ENCODE measurements at places on chromosomes 4 and X.

- DNase-seq = no peak
Measured at GRCh38 chr4:151810476-151810875, 49.7 kb upstream of the GATB start.

- DNase-seq = no peak
Measured at GRCh38 chr4:109599046-109599652, 39.1 kb downstream of the MCUB start.

DNA sequence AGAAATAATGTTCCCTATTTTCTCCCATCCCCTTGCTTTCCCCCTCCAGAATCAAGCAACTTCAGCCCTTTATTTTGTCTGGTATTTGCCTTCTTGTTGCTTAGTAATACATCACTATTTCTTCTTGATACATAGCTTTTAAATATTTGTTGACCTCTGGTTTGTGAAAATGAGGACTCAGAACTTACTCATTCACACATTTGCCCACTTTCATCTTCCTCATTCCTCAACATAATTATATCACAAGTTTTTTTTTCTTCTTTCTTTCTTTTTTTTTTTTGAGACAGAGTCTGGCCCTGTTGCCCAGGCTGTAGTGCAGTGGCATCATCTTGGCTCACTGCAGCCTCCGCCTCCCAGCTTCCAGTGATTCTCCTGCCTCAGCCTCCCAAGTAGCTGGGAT is 28.9 kb upstream of the NDUFC1 start:
- no peak for DNase-seq

- DNase-seq = no peak
Measured at GRCh38 chrX:20454117-20454516, 187.4 kb upstream of the RPS6KA3 start.

- DNase-seq = no peak
Measured at GRCh38 chr4:140969296-140969695, 164.0 kb downstream of the RNF150 start.

DNA sequence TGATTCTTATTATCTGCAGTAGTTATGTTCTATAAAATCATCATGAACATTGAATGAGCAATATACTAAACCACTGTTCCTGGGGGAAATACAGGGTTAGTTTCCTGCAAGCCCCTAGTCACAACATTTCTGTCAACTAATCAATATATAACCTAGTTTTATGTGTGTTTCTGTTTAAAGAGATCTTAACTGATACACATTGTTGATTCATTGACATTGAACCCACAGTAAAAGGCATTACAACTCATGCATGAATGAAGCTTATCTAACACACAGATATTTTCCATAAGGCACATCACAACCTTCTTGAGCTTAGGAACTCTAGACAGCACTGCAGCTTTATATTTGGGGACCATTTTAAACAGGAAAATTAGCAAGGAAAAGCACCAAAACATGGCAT is 134.2 kb downstream of the CAMK2D start:
- no peak for DNase-seq

GRCh38 chr4:7323872-7324650 is 110.7 kb downstream of the PSAPL1 start:
- no peak for DNase-seq

- no peak for DNase-seq
Measured at GRCh38 chrX:4841216-4841745, 1127.8 kb upstream of the PRKX start.

Data from left renal pelvis (tissue), 4 donors.